ENCODE measurements at places on chromosomes 16 and 17. TPM values are rescaled to one million over a fixed set of nuclear protein-coding genes. Genes with fewer than 3 reads are reported as not detected.

GAST gene
- not detected for total RNA-seq

CBX8 gene
- 11.1 TPM for total RNA-seq

CCL17 gene
- not detected for total RNA-seq

CTRL gene
- total RNA-seq: 2.6 TPM

NUBP2 gene
- total RNA-seq: 98.1 TPM

SHBG gene
- total RNA-seq: 0.39 TPM

CES3 gene
- 2.5 TPM for total RNA-seq

PPL gene
- 75.0 TPM for total RNA-seq

RFFL gene
- 29.2 TPM for total RNA-seq

TADA2A gene
- 97.6 TPM for total RNA-seq

KRT222 gene
- not detected for total RNA-seq

BAHCC1 gene
- total RNA-seq: 0.27 TPM

LRRC3C gene
- not detected for total RNA-seq

REXO5 gene
- total RNA-seq: 10.1 TPM

RSPRY1 gene
- 47.4 TPM for total RNA-seq

SCGB1C2 gene
- not detected for total RNA-seq

TLCD2 gene
- total RNA-seq: 5.9 TPM

CCL23 gene
- not detected for total RNA-seq

SLC5A11 gene
- 0.64 TPM for total RNA-seq

CEP131 gene
- 25.2 TPM for total RNA-seq

PAGR1 gene
- total RNA-seq: 32.0 TPM

ANKS4B gene
- 3.2 TPM for total RNA-seq

NACA2 gene
- total RNA-seq: not detected

NPIPB9 gene
- total RNA-seq: 7.0 TPM

NUPR1 gene
- total RNA-seq: 0.73 TPM

TM4SF5 gene
- 0.56 TPM for total RNA-seq

PRSS27 gene
- total RNA-seq: 2.0 TPM

DHRS7C gene
- not detected for total RNA-seq

HP gene
- total RNA-seq: not detected

All from Calu3 (cell line).